Left ventricle myocardium inferior (tissue), 1 donor: ENCODE measurements at places on chromosomes 4 and X. TPM values are rescaled to one million over a fixed set of nuclear protein-coding genes. Genes with fewer than 3 reads are reported as not detected.

GRCh38 chr4:36944232-36944631 is 300.3 kb upstream of the NWD2 start:
- H3K27ac ChIP-seq = no peak overlapping the region
- no peaks in the 10 kb centered on the region for H3K27me3 ChIP-seq
- no peak overlapping the region for H3K4me3 ChIP-seq
- no peak for DNase-seq
- H3K4me1 ChIP-seq = no peaks in the 10 kb centered on the region

- DNase-seq = no peak
- no peak overlapping the region for H3K4me3 ChIP-seq
- no peak overlapping the region for H3K27ac ChIP-seq
These were observed 279.6 kb upstream of the CLNK start for GRCh38 chr4:10963958-10964703.

DNA sequence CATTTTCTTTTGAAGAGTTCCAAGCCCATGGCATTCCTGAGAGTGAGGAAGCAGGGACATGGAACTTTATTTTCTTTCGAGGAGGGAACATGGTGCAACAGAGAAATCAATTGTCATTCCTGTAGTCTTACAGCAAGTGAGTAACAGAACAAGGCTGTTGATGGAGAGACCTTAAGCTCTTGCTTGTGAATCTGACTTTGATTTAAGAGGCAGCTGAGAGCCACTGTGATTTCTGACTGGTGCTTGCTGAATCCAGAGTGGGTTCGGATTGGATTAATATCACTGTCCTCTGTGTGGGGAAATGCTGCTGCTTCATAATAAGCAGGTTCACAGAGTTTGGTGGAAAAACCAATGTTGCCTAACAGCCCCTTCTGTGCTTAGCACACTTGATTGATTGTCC is 4.7 kb upstream of the ATP1B4 start:
- no peak overlapping the region for H3K4me3 ChIP-seq
- no peaks in the 10 kb centered on the region for H3K4me1 ChIP-seq
- no peak for DNase-seq

DNA sequence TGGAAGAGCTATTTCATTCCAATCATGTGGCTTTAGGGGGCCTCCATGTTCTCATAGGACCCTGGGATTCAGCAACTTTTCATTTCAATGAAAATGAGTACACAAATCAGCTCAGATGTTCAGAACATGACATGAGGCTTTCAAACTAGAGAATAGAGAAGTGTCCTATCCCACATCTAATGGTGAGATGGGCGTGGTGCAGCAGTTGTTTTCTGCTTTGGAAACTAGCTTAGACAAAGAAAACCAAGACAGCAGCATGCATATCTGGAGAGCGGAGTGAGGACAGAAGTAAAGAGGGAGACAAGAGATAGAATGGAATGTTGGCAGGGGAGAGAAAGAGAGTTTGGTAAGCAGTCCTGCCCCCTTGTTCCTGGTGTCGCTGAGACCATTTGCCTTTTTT is 1009.1 kb upstream of the IGFBP7 start:
- no peak overlapping the region for H3K4me3 ChIP-seq
- H3K36me3 ChIP-seq = no peaks in the 10 kb centered on the region
- DNase-seq = no peak
- H3K27ac ChIP-seq = no peak overlapping the region
- H3K4me1 ChIP-seq = no peaks in the 10 kb centered on the region

- H3K4me1 ChIP-seq = no peaks in the 10 kb centered on the region
- H3K36me3 ChIP-seq = no peaks in the 10 kb centered on the region
- DNase-seq = no peak
- no peaks in the 10 kb centered on the region for H3K27me3 ChIP-seq
- no peak overlapping the region for H3K27ac ChIP-seq
These were observed 167.2 kb upstream of the WDR1 start for GRCh38 chr4:10283761-10284160.

DNA sequence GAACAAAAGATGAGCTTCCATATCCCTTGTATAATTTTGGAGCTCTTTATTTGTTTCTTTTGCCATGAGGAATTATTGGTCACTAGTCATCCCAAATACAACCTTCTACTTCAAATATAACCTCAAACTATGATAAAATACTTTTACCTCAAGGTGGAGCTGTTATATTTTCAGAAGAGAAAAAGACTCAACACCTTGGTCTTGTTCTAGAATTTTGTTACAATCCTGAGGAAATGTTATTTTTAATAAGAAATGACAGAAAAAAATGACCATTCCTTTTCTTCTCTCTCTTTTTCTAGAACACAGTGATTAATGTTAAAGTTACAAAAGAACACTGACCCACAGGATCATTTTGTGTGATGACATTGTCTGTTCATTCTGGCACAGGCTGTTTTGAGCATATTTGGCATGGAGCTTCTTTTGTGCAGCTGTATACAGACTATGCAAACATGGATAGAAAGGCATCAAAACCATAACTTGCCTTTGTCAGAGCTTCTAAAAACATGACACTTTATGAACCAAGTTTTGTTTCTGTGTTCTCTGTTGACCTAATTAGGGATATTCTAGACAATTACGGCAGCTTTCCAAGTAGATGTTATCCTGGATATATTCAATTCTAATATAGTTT is 159.6 kb upstream of the CTSO start:
- no peaks in the 10 kb centered on the region for H3K36me3 ChIP-seq
- DNase-seq = no peak
- H3K27me3 ChIP-seq = no peaks in the 10 kb centered on the region
- no peaks in the 10 kb centered on the region for H3K4me1 ChIP-seq
- H3K27ac ChIP-seq = no peak overlapping the region

DNA sequence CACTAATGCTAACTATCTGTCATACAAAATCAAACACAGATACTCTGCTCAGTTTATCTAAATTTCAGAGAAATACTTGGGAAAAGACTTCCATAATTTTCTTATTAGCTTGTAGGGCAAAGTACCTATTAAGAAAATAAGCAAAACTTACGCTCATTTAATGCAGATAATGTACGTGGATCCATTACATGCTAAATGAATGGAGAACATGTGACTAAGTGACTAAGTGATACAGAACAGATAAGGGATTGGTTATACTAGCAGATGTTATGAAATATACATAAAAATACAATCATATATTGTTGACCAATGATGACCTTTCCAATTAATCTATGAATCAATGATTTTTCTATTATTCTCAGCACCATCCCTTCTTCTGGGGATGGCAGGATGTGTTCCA is 25.7 kb downstream of the EREG start:
- H3K4me1 ChIP-seq = no peaks in the 10 kb centered on the region
- no peak overlapping the region for H3K4me3 ChIP-seq
- H3K27me3 ChIP-seq = no peaks in the 10 kb centered on the region
- H3K27ac ChIP-seq = no peak overlapping the region
- H3K36me3 ChIP-seq = no peaks in the 10 kb centered on the region

DNA sequence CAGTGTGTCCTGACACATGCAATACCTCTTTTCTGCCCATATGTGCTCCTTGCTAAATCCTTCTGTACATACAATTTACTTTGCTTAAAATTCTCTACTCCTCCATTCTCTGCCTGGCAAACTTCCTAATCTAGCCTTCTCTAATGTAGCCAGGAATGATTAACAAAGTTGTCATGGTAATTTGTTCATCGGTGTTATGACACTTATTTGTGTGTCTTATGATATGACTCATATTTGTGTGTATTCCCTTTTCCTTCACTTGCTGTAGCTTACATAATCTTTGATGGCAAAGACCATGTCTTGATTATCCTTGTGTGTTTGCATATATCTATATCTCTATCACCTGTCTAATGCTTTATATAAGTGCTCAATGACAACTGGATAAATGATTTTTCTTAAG is 133.3 kb downstream of the COL25A1 start:
- H3K4me1 ChIP-seq = no peaks in the 10 kb centered on the region
- DNase-seq = no peak
- H3K27me3 ChIP-seq = no peaks in the 10 kb centered on the region
- H3K27ac ChIP-seq = no peak overlapping the region

- H3K36me3 ChIP-seq = no peaks in the 10 kb centered on the region
- DNase-seq = peak; percentile 16
These were observed 43.7 kb downstream of the MAGEA9 start for GRCh38 chrX:149825424-149825823.

GRCh38 chrX:139508099-139508498 is 22.4 kb upstream of the F9 start:
- no peak overlapping the region for H3K4me3 ChIP-seq
- DNase-seq = no peak
- no peak overlapping the region for H3K27ac ChIP-seq
- no peaks in the 10 kb centered on the region for H3K4me1 ChIP-seq

GRCh38 chr4:100977274-100977673 is 370.1 kb downstream of the PPP3CA start:
- no peak overlapping the region for H3K4me3 ChIP-seq
- H3K27me3 ChIP-seq = no peaks in the 10 kb centered on the region
- H3K36me3 ChIP-seq = no peaks in the 10 kb centered on the region
- H3K4me1 ChIP-seq = peaks cover 20% of the 10 kb centered on the region

DNA sequence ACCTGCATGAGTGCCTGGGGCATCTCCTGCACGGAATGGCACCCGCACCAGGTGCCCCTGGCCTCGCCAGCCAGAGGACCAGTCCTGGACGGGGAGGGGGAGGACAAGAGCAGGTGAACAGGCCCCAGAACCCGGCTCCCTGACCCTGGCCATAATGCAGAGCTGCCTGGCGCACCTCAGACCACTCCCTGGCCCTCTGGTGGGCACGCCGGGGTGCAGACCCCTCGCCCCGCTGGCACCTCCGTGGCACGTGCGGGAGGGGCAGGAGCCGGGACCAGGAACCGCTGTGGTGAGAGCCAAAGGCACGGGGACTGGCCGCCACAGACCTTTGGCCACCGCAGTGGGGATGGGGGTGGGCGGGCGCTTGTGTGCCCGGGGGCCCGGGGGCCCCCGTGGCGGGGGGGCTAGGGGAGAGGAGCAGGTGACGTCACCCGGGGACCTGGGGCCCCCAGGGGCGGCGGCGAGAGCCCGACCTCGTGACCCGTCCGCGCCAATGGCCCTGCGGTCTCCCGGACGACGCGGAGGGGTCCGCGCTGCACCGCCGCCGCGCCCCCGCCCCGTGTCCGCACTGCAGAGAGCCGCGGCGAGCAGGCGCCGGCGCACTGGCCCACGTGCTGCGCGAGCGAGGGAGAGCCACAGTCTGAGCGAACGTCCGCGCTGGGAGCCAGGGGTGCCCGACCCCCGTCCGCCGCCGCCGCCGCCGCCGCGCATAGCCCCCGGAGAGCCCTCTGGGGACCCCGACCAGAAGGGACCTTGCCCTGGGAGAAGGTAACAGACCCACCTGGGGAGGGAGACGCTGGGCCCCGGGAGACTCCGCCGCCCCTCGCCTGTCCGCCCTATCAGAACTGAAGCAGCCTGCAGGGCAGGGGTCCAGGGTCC is at the start of gene PNMA3:
TSS of gene PNMA3 (plus strand) at position 600 of the 879 bp plus-strand sequence. CDS start 586 bp downstream, outside the sequence.
- H3K36me3 ChIP-seq = no peaks in the 10 kb centered on the region
- peak within 1 kb of the TSS; percentile 53 for H3K4me3 ChIP-seq
- no peak for DNase-seq
- peaks cover 14% of the 10 kb centered on the region for H3K4me1 ChIP-seq
- H3K27me3 ChIP-seq = peaks cover 25% of the 10 kb centered on the region

DNA sequence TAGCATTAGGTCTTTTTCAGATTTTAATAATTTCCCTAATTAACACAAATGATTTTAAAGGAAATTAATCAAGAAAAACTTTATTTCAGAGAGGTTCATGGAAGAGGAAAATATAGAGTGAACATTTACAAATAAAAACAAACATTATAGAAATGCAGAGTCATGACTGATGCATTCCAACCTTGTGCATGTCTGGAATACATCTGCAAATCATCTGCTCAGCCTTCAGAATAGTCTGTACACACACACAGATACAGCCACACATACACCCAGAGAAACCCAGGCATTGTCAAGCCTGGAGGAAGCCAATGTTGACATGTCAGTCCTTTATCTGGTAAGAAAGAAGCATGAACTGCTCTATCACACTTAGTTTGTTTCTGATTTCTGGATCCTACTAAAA is 61.3 kb upstream of the NFKB1 start:
- H3K4me1 ChIP-seq = peaks cover 22% of the 10 kb centered on the region
- H3K36me3 ChIP-seq = no peaks in the 10 kb centered on the region
- peak overlapping the region; percentile 56 for H3K27ac ChIP-seq
- no peak for DNase-seq
- no peaks in the 10 kb centered on the region for H3K27me3 ChIP-seq

GRCh38 chr4:139844459-139845036 is 178.9 kb downstream of the MGST2 start:
- H3K36me3 ChIP-seq = no peaks in the 10 kb centered on the region
- no peak for DNase-seq
- peaks cover 17% of the 10 kb centered on the region for H3K4me1 ChIP-seq
- no peak overlapping the region for H3K4me3 ChIP-seq
- H3K27me3 ChIP-seq = no peaks in the 10 kb centered on the region

GRCh38 chr4:25051534-25051933 is 20.8 kb upstream of the LGI2 start:
- DNase-seq = no peak
- H3K4me1 ChIP-seq = no peaks in the 10 kb centered on the region
- no peaks in the 10 kb centered on the region for H3K27me3 ChIP-seq

DNA sequence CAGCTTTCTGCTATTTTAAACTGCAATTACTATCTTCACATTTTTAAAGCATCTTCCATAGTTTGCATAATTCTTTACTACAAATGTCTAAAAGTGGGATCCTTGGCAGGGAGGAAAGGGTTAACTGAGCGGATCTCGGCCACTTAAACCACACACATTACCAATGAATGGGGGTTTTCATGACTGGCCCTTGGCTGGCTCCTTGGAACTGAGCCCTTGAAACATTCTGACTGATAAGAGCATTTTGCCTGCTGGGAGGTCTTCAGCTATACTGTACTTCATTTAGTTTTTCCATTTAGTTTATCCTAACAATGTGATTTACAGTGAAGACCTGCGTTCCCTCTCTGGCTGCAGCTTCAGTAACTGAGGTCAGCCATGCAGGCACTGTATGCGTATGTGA is 31.7 kb upstream of the MFAP3L start:
- peaks cover 3% of the 10 kb centered on the region for H3K36me3 ChIP-seq
- no peaks in the 10 kb centered on the region for H3K4me1 ChIP-seq
- no peak for DNase-seq
- H3K4me3 ChIP-seq = no peak overlapping the region

- peaks cover 24% of the 10 kb centered on the region for H3K4me1 ChIP-seq
- peaks cover 98% of the 10 kb centered on the region for H3K27me3 ChIP-seq
- H3K36me3 ChIP-seq = no peaks in the 10 kb centered on the region
- H3K27ac ChIP-seq = no peak overlapping the region
- DNase-seq = no peak
These were observed 618 bp downstream of the BEND4 start for GRCh38 chr4:42151568-42152506.

Gene GPR50
- total RNA-seq = not detected

Gene UGT2B11
- not detected for total RNA-seq

Gene PPP1R3F
- total RNA-seq = 25.3 TPM

Gene SSX2B
- total RNA-seq = not detected

Gene GYPA
- total RNA-seq = not detected

Gene PPP1R2C
- total RNA-seq = not detected

Gene AFM
- not detected for total RNA-seq

Gene CPZ
- 0.27 TPM for total RNA-seq

Gene UGT2A3
- not detected for total RNA-seq
